ENCODE measurements at places on chromosomes 6 and 20.

GRCh38 chr6:72642435-72642834 lies 20.6 kb downstream of the KCNQ5 start:
- DNase-seq: no peak

DNA sequence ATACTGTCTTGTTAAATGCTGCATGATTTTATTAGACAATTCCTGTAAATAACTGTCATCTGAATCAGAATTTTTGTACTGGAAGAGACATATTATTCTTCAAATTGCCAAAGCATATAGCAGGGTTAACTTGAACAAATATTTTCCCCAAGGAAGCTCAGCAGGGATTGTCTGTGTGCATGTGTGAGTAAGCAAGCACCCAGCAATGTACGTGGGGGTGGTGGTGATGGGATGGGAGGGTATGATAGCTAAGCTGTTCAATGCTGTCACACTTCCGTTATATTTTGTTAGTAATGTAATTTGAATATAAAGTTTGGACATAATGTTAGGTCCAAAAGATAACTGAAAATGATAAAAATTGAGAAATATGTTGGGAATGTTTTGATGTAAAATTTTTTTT lies 118.1 kb downstream of the MYB start:
- DNase-seq: no peak

DNA sequence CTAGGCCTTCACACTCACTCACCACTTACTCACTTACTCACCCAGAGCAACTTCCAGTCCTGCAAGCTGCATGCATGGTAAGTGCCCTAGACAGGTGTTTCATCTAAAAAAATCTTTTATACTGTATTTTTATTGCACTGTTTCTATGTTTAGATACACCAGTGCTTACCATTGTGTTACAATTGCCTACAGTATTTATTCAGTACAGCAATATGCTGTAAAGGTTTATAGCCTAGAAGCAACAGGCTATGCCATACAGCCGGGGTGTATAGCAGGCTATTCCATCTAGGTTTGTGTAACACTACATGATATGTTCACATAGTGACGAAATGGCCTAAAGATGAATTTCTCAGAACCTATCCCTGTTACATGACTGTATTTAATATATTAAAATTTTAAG lies 37.1 kb upstream of the KCNK5 start:
- no peak for DNase-seq

GRCh38 chr6:126631363-126631762 lies 291.4 kb downstream of the CENPW start:
- no peak for DNase-seq

- no peak for DNase-seq
Observed at GRCh38 chr6:150517175-150517574, 82.5 kb upstream of the PLEKHG1 start.

DNA sequence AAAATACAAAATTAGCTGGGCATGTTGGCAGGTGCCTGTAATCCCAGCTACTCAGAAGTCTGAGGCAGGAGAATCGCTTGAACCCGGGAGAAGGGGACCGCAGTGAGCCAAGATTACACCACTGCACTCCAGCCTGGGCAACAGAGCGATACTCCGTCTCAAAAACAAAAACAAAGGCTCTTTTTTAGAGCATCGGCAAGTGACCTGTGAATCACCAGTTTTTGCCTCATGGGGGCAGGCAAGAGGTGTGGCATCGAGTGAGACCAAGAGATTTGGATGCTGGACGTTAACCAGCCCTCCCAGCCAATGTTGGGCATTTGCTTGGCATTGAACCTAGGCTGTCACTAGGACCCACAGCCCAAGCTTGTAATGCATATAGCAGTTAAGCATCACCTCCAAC lies 14.6 kb upstream of the CDK5RAP1 start:
- DNase-seq: no peak

DNA sequence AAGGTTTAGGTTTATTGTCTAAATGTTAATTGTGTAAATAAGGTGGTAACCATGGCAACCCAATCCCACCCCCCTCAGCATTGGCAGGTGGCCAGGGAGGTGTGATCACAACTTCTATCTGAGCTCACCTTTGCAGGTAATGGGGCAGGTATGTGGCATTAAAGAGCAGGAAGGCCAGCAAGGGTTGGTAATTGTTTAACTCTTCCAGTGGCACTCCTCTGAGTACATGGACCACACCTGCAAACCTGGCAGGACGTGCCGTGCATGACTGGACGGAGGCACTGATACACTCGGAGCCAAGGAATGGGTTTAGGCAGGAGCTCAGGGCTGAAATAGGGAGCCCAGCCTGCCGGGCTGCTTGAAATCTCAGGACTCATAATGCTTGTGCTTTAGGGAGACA lies 107.0 kb upstream of the BMP2 start:
- DNase-seq: peak; percentile 74

DNA sequence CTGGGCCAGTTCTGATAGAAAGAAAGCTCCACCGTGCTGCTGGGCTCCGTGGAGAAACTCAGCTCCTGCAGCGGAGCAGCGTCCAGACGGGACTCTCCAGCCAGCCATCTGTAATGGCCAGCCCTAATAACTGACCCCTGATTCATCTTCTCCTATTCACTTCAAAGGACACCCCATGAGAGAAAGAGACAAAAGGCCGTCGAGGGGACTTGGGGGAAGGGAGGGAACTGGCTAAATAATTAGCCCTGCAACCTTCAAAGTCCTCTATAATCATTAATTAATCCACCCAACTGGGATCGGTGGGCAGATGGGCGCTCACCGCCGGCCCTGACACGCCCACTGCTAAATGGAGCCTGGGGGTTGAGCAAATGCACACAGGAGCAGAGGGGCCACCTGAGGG lies 512.4 kb downstream of the CD83 start:
- no peak for DNase-seq

DNA sequence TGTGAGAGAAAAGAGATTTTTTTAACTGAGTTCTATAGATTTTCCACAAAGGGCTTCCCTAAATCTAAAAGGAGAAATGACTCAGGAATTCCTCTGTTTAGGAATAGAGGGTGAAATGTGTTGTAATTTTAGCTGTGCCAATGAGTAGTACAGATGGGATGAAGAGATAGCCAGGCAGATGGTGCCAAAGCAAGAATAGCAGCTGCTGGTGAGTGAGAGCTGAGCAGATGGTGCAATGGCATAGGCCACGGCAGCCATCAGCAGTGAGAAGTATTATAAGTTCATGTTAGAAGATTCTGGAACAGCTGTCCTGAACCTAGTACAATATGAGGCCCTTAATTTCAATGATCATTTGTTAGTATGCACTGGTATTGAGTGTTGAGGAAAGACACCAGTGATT lies 40.2 kb upstream of the CRISP1 start:
- no peak for DNase-seq

- no peak for DNase-seq
Observed at GRCh38 chr6:147728903-147729302, 220.4 kb downstream of the SAMD5 start.

DNA sequence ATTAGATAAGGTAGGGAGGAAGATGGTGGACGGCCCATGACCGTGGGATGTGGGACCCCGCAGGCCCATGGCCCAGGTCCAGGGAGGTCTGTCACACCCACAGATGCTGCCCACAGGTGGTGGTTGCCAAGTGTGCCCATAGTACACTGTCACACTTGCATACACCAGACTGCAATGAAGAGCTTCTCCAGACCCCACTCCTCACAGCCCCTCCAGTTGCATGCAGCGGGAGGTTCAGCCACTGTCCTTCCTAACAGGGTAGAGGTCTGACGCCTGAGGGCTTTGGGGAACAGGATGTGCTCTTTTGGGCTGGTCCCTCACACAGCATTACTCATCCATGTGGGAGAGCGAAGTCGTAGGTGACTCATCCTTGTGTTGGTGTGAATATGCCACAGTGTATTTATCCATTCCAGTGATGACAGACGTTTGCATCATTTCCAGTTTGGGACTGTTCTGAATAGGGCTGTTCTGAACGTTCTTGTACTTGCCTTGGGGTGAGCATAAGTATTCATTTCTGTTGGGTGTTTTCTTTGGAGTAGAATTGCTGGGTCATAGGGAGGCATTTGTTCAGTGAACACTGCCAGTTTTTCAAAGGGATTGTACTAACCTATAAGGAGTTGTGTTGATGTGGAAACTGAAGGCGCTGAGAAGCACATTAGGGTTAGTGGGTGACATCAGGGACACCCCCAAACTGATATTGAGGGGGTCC lies 10.1 kb upstream of the PYGB start:
- no peak for DNase-seq

GRCh38 chr6:130980310-130981032 lies 82.6 kb downstream of the EPB41L2 start:
- DNase-seq: no peak

Data from upper lobe of right lung (tissue), 1 donor.